Stimulated activated CD4-positive, alpha-beta T cell treated with anti-CD3 and anti-CD28 coated beads, TNF-alpha, amount 100 ng/mL, for 24 hours (primary cell): ENCODE measurements at places on chromosomes 7 and 10.

GRCh38 chr7:71710442-71710841 is 578.5 kb downstream of the GALNT17 start:
- DNase-seq: no peak

GRCh38 chr10:16497911-16498310 is 23.8 kb downstream of the C1QL3 start:
- no peak for DNase-seq

DNA sequence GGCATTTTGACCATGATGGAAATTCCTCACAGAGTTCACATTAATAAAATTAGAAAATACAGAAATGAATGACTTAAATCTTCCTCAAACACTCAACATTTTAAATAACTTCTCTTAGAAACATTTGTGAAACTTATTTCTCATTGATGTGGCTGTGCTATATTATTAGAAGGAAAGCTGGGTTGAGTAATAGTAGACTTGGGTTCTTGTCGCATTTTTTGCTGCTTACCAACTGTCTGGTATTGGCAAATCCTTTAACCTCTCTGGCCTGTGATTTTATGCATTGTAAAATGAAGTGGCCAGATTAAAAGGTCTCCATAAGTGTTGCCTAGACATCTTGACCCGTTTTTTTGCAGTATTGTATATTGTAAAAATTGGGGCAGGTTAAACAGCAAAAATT is 66.5 kb downstream of the VPS50 start:
- DNase-seq: no peak

- peak; percentile 35 for DNase-seq
Observed at GRCh38 chr7:37833107-37833817, 15.1 kb upstream of the NME8 start.

GRCh38 chr10:88781206-88781605 is 21.3 kb upstream of the LIPM start:
- no peak for DNase-seq

GRCh38 chr10:69643779-69644657 is 14.0 kb downstream of the FAM241B start:
- DNase-seq: no peak

DNA sequence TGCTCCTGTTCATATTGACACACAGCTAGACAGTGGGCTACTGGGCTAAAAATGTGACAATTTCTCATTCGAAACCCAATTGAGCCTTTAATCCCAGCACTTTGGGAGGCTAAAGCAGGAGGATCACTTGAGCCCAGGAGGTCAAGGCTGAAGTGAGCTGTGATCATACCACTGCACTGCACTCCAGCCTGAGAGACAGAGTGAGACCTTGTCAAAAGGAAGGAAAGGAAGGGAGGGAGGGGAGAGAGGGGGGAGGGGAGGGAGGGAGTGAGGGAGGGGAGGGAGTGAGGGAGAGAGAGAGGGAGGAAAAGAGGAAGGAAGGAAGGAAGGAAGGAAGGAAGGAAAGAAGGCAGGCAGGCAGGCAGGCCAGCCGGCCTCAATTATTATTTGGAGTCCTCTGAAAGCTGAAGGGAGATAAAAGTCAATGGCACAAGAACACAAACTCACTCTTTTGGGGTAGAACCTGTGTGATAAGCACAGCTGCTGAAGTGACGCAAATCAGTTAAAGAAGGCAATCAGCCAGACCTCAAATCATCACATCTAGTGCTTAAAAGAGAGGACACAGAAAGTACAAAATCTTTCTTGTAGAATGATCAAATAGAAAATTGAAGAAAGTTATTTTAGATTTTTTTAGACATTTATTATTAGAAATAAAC is 98.1 kb downstream of the CCDC71L start:
- no peak for DNase-seq

- no peak for DNase-seq
Observed at GRCh38 chr7:18350678-18351077, 144.9 kb upstream of the HDAC9 start.

DNA sequence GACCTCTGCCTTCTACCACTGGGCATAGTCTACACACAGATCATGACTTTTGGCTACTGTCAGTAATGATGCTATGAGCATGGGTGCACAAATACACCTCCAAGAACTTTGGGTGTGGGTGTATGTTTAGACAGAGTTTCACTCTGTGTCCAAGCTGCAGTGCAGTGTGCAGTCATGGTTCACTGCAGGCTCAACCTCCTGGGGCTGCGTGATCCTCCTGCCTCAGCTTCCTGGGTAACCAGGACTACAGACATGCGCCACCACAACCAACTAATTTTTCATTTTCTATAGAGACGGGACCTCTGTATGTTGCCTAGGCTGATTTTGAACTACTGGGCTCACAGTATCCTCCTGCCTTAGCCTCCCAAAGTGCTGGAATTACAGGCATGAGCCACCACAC is 194.4 kb downstream of the NSUN6 start:
- no peak for DNase-seq

- no peak for DNase-seq
Observed at GRCh38 chr7:105493923-105494315, 28.2 kb downstream of the PUS7 start.

DNA sequence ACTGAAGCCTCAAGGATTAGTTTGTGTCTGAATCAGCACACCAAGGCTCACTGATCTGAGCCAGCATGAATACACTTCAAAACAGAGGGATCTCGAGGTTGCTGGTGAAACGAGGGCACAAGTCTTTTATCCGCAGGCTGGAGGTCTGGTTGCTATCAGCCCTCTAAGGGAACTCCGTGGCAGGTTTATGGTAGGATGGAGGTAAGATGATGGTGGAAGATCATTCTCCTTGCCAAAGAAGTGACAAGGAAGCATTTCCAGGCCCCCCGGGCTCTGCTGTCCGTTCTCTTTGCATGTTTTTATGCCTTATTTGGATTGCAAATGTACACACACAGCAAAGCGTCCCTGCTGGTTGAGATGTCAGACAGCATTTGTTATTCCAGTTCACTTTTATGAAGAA is 268.3 kb downstream of the ARHGAP12 start:
- no peak for DNase-seq

DNA sequence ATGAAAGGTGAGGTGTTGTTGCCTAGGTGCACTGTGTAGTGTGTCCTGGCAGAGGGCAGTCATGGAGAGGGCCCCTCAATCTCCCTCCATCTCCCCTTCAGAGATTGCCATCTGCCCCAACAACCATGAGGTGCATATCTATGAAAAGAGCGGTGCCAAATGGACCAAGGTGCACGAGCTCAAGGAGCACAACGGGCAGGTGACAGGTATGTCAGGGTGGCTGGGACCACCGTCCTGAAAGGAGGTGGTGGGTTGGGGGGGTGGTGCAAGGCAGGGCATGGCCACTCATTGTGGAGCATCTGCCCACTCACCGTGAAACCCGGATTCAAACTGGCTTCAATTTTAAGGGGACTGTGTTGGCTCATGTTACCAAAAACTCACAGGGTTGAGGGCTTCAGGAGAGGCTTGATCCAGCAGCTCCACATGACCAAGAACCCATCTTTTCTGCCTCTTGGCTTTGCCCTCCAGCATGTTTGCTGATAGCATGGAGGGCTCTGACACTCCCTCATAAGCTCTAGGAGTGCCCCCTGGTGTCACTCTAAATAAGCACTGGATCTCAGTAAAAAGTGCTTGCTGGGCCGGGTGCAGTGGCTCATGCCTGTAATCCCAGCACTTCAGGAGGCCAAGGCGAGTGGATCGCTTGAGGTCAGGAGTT is 12.2 kb downstream of the ARPC1B start:
- DNase-seq: no peak

GRCh38 chr10:15464381-15464780 is 93.3 kb upstream of the FAM171A1 start:
- no peak for DNase-seq

DNA sequence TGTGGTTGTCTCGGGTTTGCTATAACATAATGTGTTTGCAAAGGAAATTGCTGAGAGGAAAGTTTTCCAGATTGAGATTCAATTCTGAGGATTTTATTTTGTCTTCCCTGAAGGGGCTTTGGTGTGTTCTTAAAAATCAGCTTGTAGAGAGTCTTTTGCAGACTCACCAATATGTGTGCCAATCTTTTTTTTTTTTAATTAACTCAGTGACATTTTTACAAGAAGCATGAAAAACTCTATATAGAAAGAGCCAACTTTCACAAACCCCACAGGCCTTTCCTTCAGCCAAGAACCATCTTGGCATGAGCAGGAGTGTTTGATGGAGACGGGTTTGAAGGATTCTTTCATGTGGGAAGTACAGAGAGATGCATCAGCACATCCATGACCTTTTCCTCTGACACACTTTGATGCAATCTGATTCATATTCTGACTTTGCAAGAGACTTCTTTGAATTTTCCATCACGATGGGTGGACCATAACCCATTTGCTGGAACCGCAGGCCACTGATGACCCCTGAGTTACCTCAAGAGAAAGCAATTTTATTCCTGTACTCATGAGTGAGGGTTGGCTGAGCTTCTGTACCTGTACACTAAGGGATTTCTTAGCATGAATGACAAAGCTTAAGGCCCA is 892.6 kb downstream of the XPNPEP1 start:
- no peak for DNase-seq

DNA sequence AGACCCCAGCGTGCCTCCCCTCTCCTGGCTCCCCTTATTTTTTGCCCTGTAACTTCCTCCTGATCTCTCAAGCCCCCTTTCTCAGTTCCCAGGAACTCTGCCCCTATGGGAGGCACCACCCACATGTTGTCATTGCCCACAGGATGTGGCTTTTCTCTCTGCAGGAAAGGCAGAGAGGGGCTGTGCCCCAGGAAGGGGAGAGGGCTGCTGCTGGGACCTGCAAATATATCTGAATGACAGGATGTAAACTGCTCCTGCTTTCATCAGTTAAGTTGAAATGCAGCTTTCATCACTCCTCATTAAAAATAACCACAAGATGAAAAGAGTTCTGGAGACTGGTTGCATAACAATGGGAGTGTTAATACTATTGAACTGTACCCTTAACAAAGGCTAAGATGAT is 103.3 kb downstream of the CLEC2L start:
- no peak for DNase-seq

DNA sequence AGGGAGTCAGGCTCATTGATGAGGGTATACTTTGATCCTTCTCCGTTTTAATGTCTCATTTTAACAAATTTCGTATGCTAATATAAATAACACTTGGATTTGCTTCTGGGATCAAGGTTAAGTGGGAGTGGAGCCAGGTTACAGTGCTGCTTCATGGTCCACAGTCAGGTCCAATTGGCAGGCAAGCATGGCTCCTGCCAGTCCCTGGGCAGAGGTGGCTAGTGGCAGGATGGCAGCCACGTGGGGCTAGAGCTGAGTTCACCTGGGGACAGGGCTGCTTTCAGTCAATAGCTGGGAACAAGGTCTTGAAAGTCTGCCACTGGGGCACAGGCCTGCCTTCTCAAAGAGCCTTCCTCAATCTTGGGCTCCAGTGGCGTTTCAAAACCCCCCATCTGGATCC is 16.0 kb upstream of the VWA2 start:
- no peak for DNase-seq

GRCh38 chr10:46227936-46228562 is 58.7 kb upstream of the ANTXRL start:
- no peak for DNase-seq

DNA sequence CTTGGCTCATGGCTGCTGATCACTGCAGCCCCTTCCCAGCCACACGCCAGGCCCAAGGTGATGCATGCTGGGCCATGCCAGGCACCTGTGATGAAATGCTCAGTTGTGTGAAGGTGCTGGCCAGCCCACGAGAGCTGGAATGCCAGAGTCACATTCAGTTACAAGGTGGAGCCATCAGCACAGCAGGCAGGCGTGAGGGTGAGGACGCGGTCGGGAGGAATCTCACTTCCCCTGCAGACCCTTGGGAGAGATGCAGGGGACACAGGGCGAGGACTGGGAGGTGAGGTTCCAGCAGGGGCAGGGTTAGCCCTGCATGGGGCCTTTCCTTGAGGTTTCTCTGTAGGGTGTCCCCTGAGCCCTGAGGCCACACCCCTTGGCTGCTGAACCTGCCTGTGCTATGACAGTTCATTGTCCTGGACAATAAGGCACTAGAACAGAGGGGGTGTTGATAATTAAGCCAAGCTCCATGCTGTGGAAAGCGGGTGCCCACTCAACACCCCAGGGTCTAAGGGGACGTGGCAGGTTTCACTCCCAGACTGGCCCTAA is 82.4 kb downstream of the ADARB2 start:
- DNase-seq: no peak

DNA sequence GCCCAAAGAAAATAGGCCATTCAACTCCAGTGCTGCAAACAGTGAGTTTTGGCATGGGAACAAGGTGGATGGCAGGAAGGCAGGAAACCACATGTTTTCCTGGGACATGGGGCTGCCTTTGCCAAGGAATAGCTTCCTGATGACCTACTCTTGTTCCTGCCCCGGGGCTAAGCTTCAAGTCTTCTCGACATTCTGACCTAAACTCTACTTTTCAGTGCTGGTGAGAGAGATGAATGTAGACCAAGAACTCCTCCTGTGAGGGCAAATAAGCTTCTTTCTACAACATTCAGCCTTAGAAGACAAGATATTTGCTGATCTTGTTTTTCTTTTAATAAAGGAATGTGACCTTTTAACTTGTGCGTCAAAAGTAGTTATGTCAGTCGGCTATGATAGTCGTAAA is 199.0 kb downstream of the GPR37 start:
- DNase-seq: no peak

- no peak for DNase-seq
Observed at GRCh38 chr10:22252801-22253579, 35.2 kb upstream of the EBLN1 start.

DNA sequence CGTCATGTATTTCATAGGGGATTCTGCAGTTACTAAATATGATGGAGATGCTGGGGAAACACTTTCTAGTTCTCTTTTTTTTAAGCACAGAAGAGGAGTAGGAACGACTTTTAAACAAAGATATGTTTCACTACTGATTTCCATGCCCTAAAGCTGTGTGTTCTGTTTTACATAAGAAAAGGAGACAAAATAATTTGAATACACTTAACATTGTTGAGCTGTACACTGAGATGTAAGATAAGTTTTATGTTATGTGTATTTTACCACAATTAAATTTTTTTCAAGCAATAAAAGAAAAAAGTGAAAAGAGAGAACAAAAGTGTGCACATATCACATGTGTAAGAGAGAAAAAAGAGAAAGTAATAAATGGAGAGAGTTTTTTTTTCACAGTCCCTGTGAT is 408.2 kb downstream of the PHTF2 start:
- DNase-seq: no peak

GRCh38 chr10:62492870-62493180 is 118.7 kb downstream of the ZNF365 start:
- no peak for DNase-seq
